ENCODE measurements at places on chromosomes 1 and 21. TPM values are rescaled to one million over a fixed set of nuclear protein-coding genes. Genes with fewer than 3 reads are reported as not detected.
A peak's percentile ranks its signal among the peaks of the same experiment; 100 is the strongest.

The EXO1 gene
- total RNA-seq = 144 TPM

DNA sequence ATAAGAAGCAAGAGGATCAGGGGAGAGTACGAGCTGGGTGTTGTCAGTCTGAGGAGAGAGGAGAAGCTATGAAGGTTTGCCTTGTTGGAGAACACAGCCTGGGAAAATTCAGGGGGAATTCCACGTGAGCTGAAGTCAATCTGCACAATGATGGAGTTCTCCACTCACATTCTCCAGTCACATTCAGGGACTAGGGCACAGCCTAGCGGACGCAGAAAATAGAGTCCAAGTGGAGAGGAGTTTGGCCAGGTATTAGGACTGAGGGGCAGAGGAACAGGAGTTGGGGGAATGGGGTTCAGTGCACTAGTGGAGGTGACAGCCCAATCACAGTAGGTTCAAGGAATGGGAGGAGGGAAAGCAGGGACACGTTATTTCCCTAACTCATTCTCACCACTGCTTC lies 124.0 kb downstream of the KCNH1 start:
- DNase-seq = no peak

The COL6A1 gene
- 42.6 TPM for total RNA-seq

The C1orf87 gene
- not detected for total RNA-seq

The INAVA gene
- 0.10 TPM for total RNA-seq

The ETNK2 gene
- total RNA-seq = not detected

- DNase-seq = peak; percentile 84
Observed at GRCh38 chr1:234602334-234603220, 7.4 kb downstream of the IRF2BP2 start.

The CSRP1 gene
- total RNA-seq = 729 TPM

DNA sequence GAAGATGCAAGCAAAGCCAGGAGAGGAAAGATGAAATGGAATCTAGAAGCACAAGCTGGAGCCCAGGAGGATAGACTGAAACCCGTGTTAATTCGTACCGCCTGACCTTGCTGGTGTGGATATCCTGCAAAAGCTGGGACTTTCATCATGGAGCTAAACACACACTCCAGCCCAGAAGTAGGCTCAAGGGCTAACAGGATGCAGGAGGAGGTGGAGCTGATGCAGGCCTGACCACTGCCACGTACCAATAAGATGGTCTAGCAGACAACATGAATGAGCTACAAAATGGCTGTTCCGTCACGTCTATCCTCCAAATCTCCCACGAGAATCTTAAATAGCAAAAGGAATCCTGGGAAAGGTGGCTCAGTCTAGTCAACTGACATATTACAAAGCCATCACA lies 270.3 kb downstream of the SDCCAG8 start:
- DNase-seq = no peak

The CYP4Z1 gene
- total RNA-seq = not detected
